ENCODE measurements at places on chromosomes 2 and 18. TPM values are rescaled to one million over a fixed set of nuclear protein-coding genes. Genes with fewer than 3 reads are reported as not detected.

Gene NEB
- 1.3 TPM for total RNA-seq

DNA sequence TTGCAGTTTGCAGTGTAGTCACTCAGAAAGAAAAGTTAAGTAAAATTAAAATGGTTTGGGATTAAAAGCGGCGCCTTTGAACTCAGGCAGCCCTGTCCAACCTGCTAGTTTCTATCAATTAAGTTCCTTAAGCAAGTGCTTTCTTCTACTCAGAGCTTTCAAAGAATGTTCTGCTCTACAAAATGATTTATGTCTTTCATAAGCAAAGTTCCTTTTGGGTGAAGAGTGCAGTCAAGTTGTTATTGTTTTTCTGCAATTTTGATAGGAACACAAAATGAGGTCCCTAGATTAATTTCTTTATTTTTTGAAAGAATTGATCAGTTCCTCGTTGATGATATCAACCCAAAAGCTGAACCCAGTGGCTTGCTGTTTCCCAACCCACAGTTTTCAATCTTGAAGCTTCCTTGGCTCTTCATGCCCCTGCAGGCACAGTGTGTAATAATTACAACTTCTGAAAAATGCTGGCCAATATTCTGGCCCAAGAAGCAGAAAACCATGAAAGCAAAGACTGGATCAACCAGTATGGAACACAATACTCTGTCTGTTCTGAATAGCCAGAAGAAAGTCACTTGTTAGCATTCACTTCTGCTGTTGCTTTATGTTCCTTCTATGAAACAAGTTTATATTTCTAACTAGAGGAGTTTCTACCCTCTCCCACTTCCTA is 89.1 kb downstream of the TGIF1 start:
- no peak for DNase-seq

GRCh38 chr2:66344087-66344663 is 90.8 kb upstream of the MEIS1 start:
- no peak for DNase-seq

- no peak for DNase-seq
These were observed 35.2 kb downstream of the E2F6 start for GRCh38 chr2:11430729-11431128.

Gene LRRTM1
- not detected for total RNA-seq

Gene GCG
- not detected for total RNA-seq

Gene D2HGDH
- 58.1 TPM for total RNA-seq

- no peak for DNase-seq
These were observed 53.2 kb downstream of the PROC start for GRCh38 chr2:127471286-127471988.

GRCh38 chr2:166343467-166343866 is 32.3 kb downstream of the SCN9A start:
- no peak for DNase-seq

GRCh38 chr2:174171686-174172445 is 76.5 kb downstream of the OLA1 start:
- no peak for DNase-seq

DNA sequence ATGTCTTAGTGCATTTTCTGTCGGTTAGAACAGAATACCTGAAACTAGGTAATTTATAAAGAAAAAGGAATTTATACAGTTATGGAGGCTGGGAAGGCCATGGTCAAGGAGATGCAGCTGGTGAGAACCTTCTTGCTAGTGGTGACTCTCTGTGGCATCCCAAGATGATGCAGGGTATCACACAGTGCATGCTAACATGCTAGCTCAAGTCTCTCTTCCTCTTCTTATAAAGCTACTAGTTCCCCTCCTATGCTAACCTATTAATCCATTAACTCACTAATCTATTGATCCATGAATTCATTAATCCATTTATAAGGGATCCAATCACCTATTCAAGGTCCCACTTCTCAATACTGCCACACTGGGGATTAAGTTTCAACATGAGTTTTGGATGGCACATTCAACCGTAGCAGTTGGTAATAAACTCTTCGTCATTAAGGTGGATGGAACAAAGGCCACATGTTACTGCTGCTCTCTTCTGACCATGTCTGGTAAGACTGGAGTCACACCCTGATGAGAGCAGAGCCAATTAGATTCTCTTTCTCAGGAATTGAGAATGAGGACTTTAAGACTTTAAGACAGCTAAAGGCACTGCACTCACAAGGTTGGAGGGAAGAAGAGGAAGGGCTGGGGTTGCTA is 211.6 kb upstream of the SMAD7 start:
- DNase-seq = no peak

Gene HMSD
- not detected for total RNA-seq

Gene C2orf42
- 39.9 TPM for total RNA-seq

Gene RESP18
- total RNA-seq = not detected

GRCh38 chr2:175097297-175097696 is 70.7 kb downstream of the ATF2 start:
- no peak for DNase-seq

- DNase-seq = no peak
These were observed 7.4 kb downstream of the THNSL2 start for GRCh38 chr2:88177556-88177955.

- DNase-seq = no peak
These were observed 219.3 kb upstream of the TNP1 start for GRCh38 chr2:217079165-217079564.

Gene CXCR4
- 325 TPM for total RNA-seq

Gene CLEC4F
- total RNA-seq = not detected

Gene SPP2
- not detected for total RNA-seq

GRCh38 chr18:73409242-73409641 is 541.5 kb upstream of the NETO1 start:
- no peak for DNase-seq

DNA sequence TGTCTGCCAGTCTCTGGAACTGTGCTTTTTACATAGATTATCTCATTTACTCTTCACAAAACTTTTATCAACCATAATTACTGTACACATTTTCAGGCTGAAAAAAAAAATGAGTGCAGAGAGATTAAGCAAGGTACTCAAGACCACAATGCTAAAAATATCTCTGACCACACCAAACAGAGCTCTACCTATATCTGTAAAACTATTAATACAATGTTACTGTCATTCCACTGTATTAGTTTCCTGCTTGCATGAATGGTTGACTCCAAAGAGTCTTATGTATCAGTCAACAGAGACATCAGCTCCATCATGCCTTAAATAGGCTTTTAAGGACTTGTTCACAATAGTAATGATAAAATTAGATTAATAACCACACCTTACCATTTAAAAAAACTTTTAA is 134.7 kb upstream of the CCDC150 start:
- DNase-seq = no peak

DNA sequence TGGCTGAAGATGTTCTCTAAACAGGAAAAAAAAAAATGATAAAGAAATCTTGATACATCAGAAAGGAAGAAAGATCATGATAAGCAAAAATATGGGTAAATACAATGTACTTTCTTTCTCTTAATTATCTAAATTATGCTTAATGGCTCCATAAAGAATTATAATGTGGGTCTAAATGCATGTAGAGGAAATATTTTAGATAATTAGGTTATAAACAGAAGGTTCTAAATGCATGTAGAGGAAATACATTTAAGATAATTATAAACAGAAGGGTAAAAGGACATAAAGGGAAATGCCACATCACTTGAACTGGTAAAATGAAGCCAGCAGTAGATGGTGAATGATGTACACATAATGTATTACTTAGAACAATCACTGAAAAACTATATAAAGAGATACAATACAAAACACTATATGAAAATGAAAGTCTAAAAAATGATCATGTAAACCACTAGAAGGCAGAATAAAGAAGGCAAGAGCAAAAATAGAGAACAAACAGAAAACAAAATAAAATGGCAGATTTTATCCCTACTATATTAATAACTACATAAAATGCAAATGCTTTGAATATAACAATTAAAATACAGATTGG is 308.4 kb upstream of the CDH2 start:
- DNase-seq = no peak

DNA sequence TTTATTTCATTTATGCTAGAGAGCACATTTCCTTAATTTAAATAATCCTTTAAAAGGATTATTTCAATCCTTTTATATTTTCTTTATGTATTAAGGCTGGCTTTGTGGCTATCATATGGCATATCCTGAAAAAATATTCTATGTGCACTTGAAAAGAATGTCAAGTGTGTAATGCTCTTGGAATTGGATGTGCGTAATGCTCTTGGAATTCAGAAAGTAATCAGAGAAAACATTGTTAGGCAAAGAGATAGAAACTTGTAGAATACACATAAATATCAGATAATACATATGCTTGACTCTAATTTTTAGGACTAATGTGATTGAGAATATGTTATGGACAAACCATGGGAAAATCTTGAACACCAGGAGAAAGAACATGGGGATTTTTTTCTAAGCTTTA is 197.5 kb upstream of the COL3A1 start:
- DNase-seq = no peak
